ENCODE measurements at places on chromosomes 12 and 14. TPM values are rescaled to one million over a fixed set of nuclear protein-coding genes. Genes with fewer than 3 reads are reported as not detected.

MUCL1 gene
- total RNA-seq = not detected

TAS2R20 gene
- 6.9 TPM for total RNA-seq

RHEBL1 gene
- 1.2 TPM for total RNA-seq

C12orf50 gene
- total RNA-seq = not detected

FAM181A gene
- total RNA-seq = 2.4 TPM

ARID4A gene
- 59.1 TPM for total RNA-seq

GPR65 gene
- under 0.01 TPM for total RNA-seq

ABHD12B gene
- total RNA-seq = not detected

- no peak for DNase-seq
These were observed 11.1 kb upstream of the KRT7 start for GRCh38 chr12:52221912-52222457.

GRCh38 chr12:85182699-85183098 lies 97.3 kb upstream of the ALX1 start:
- no peak for DNase-seq

DNA sequence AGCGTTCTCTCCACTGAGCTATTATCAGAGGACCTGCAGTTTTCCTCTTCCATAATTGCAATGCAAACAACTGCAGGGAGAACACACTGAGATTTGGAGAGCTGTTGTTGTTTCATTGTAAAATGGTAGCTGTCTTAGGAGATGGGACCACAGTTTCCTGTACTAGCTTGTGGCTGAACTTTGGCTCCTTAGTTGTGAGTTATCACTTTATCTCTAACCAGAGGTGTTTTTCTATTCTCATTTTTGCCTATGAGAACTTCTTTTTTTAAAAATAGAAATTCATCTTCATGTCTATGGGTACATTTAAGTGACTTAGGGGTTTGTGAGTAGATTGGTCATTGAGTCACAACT lies 216.5 kb downstream of the SLC38A4 start:
- DNase-seq = no peak

GRCh38 chr14:77579065-77579464 lies 37.4 kb downstream of the SPTLC2 start:
- DNase-seq = no peak

GRCh38 chr12:105262461-105263184 lies 26.6 kb upstream of the APPL2 start:
- no peak for DNase-seq

DNA sequence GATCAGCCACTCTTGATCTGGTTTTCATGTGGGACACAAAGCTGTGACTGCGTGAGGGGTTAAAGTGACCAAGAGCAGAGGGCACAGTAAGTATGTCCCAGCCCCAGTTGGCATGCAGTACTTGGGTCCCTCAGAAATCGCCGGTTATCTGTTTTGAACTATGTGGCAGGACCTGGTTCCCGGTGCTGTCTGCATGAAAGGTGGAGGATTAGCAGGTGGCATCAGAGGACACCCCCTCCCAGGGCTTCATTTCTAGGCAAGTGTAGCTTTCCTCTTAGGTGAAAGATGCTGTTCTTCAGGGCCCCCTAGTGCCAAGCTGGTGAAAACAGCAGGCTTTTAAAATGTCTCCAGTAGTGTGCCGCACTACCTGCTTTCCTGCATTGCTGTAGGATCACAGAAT lies 57.1 kb downstream of the ATG14 start:
- DNase-seq = peak; percentile 55

GRCh38 chr14:88327497-88327896 lies 4.4 kb upstream of the KCNK10 start:
- no peak for DNase-seq

- no peak for DNase-seq
These were observed 15.8 kb upstream of the ANKRD33 start for GRCh38 chr12:51871918-51872688.

DNA sequence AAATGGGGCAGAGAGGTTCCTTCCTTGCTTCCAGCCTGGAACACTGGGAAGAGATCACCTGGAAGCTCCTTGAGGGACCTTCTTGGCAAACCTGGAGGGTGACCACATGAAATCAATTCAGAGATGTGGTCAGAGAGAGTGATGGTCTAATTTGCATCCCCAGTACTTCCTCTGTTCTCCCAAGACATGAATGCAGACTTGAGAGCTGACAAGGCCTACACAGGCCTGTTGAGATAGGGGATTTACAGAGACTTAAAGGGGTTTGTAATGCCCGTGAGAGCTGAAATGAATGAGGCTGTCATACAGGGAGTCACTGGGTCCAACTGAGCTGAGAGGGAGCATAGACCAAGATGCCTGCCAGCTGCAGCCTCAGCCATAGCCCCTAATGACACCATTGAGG lies 45.1 kb downstream of the TMX1 start:
- DNase-seq = no peak

DNA sequence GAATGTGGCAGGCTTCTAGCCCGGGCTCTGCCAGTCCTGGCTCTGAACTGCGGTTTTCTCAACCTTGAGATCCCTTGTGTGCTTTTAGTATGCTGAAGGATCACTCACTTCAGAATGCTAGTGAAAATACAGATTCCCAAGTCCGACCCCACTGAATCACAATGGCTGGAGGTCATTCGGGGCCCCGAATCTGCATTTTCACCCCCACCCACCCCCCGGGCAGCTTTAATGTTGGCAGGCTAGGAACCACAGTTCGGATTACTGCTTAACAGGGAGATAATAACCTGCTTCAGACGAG lies 573 bp upstream of the SUSD6 start:
- DNase-seq = no peak

GRCh38 chr14:93333631-93334103 lies 831 bp upstream of the BTBD7 start:
- DNase-seq = no peak

DNA sequence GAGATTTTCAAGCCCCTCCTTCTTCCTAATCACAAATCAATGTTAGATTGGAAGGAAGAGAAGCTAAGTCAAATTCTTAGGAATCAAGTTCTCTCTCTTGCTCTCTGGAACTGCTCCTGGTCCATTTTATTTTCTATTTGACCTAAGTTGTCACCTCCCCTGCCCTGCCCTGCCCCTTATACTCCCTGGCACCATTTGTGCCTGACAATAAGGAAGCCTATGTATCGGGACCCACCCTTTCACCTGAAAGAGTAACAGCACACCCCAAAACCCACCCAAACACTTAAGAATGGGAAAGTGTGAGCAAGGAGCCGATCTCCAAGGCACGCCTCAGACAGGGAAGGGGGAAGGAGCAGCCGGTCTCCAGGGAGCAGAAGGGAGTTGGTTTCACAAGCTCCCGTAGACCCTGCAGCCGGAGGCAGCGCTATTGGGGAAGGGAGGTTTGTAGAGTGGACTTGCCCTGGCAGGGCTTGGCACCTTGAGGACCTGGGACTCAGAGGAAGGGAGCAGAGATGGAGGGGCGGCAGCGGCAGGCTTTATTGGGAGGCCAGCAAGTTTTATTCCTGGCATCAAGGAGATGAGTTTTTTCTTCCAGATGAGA lies 1.6 kb downstream of the LRRC74A start:
- no peak for DNase-seq
